Activated CD4-positive, alpha-beta T cell treated with anti-CD3 and anti-CD28 coated beads, Interleukin-2, amount 10 ng/mL, durations not matched to agents 7 days and 5 days (primary cell): ENCODE measurements at places on chromosomes 11 and 22. TPM values are rescaled to one million over a fixed set of nuclear protein-coding genes. Genes with fewer than 3 reads are reported as not detected.

XKR3 gene
- total RNA-seq = not detected

DNA sequence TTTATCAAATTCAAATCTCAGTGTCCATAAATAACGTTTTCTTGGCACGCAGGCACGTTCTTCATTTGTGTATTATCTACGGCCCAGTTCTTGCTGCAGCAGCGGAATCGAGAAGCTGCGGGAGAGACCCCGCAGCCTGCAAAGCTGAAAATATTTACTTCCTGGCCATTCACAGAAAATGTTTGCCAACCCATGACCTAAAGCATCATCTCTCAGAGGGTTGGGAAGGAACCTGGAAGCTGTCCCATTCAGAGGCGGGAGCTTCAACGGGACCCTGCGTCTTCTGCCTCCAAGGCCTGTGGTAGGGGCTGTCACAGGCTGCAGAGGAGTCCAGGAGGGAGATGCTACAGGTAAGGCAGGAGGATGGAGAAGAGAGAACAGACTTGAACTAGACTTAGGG is 319.2 kb downstream of the MN1 start:
- H3K4me3 ChIP-seq = no peak overlapping the region
- no peak for DNase-seq
- H3K27me3 ChIP-seq = no peaks in the 10 kb centered on the region
- no peaks in the 10 kb centered on the region for H3K36me3 ChIP-seq

LDHAL6A gene
- not detected for total RNA-seq

DNA sequence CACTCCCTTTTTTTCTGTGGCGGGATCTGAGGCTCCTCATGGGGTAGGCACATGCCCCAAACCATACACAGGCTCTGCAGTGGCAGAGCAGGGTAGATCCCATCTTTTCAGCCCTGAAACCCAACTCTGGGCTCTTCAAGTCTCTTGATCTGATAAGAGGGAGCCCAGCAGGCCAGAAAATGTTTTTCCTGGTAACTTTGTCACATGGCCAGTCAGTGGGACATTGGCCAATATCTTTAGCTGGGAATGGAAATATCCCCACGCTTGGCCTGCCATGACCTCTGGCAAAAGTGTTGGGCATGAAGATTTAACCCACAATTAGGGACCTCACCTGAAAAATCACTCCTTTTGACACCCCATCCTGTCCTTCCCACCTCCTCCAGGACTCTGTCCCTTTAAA is 8.1 kb downstream of the INPP5J start:
- H3K36me3 ChIP-seq = no peaks in the 10 kb centered on the region
- H3K27ac ChIP-seq = no peak overlapping the region

DNA sequence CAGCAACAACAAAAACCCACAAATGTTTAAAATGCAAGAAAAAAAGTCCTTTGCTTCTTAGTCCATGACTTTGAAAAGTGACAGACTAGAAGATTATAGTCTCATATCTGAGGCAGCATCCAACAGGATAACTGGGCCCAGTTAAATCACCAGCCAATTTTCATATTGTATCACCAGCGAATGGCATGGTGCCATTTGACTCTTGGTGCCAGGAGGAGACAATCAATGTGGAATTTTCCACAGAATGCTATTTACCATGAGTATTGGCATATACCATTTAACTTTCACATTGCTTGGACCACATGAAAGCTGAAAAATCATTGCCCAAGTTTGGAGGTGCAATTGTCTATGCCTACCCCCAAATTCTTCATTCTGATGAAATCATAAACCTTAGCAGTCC is 255.5 kb downstream of the TENM4 start:
- DNase-seq = no peak
- H3K27me3 ChIP-seq = peaks cover 5% of the 10 kb centered on the region
- H3K4me1 ChIP-seq = no peaks in the 10 kb centered on the region
- no peaks in the 10 kb centered on the region for H3K36me3 ChIP-seq

GRCh38 chr11:72925656-72926055 is 111.4 kb downstream of the ATG16L2 start:
- H3K4me3 ChIP-seq = no peak overlapping the region
- no peaks in the 10 kb centered on the region for H3K27me3 ChIP-seq
- no peak for DNase-seq
- H3K4me1 ChIP-seq = peaks cover 4% of the 10 kb centered on the region
- H3K27ac ChIP-seq = no peak overlapping the region

DGAT2 gene
- total RNA-seq = 0.99 TPM

DNA sequence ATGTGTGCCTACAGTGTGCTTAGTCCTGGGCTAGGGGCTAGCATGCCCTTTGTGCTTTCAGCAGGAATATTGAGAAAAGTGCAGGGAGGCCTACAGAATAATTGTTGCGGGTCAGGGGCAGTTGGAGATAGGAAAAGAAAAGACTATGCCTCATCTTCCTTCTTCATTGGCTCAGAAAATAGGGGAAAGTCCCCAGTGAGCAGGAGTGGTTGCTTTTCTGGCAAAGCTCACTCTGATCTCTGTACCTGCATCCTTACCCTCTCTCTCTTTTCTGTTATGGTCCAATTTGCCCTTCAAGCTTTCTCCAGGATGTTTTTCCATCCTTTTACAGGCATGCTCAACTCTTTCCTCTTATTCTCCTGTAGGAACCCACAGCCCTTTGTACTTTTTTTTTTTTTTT is 29.5 kb upstream of the RRM1 start:
- no peak overlapping the region for H3K27ac ChIP-seq
- H3K27me3 ChIP-seq = no peaks in the 10 kb centered on the region
- no peak overlapping the region for H3K4me3 ChIP-seq
- DNase-seq = no peak

- no peak overlapping the region for H3K4me3 ChIP-seq
- H3K4me1 ChIP-seq = no peaks in the 10 kb centered on the region
- H3K27ac ChIP-seq = no peak overlapping the region
These were observed 59.3 kb downstream of the TSPAN18 start for GRCh38 chr11:44785856-44786607.

DNA sequence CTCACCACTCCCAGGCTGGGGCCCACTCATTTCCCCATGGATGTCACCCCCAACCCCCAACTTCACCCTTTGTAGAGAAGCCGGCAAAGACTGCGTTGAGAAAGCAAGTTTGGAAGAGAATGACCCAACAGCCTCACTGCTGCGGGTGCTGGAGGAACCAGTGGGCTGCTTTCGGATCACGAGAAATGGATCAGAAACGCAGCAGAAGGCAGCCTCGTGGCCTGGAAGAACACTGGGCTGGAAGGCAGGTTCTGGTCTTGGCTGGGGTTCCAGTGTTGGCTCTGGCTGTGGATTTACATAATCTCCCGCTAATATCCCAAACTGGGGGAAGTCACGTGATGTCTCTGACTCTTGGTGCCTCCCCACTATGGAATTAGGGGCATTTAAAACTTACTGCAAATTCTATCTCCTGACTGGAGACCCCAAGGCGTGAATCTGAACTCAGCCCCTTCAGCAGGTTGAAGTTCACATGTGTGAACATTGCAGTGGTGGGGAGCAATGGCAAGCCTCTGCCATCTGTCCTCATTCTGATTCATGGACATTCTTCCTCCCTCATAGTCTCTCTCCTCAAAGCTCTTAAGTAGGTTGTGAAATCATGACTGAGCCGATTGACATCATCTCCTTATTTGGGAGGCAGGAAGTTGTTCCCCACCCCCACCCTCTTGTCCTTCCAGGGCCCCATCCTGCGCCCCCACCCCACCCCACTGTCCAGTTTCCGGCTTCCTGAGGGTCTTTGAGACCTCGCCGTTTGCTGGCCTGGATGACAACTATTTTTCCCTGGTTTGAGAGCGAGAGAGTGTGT is 37.0 kb upstream of the TIMP3 start:
- peaks cover 9% of the 10 kb centered on the region for H3K27me3 ChIP-seq
- H3K4me1 ChIP-seq = no peaks in the 10 kb centered on the region
- H3K4me3 ChIP-seq = no peak overlapping the region
- H3K36me3 ChIP-seq = no peaks in the 10 kb centered on the region

ART1 gene
- not detected for total RNA-seq

GRCh38 chr11:126720539-126721235 is 279.9 kb downstream of the KIRREL3 start:
- no peaks in the 10 kb centered on the region for H3K4me1 ChIP-seq
- no peaks in the 10 kb centered on the region for H3K27me3 ChIP-seq
- no peak for DNase-seq
- no peak overlapping the region for H3K4me3 ChIP-seq

DNA sequence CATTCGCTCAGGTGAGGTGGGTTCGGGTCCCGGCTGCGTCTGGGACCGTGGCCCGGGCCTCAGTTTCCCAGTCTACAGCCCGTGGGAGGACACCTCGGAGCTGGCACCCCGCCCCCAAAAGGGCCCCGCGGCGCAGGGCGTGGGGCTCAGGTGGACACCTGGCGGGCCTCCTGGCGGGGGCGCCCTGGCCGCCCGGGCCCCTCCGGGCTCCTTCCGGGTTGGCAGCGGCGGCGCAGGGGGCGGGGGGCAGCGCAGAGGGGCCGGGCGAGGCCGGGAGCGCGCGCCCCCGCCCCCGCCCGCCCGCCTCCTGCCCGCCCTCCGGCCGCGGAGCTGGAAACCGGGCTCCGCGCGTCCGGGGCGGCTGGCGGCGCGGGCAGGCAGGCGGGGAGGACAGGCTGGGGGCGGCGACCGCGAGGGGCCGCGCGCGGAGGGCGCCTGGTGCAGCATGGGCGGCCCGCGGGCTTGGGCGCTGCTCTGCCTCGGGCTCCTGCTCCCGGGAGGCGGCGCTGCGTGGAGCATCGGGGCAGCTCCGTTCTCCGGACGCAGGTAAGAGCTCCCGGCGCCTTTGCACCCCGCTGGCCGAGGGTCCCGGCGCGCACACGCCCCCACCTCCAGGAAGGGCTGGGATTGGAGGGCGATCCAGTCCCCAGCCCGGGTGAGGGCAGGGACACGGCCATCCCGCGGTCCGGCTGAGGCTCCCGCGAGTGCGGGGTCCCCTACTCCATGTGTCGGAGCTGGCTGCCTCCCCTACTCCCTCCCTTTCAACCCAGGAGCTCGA is at the start of gene EMID1:
Gene EMID1, plus strand, starts transcription at position 303 of the 778 bp plus-strand sequence. Its CDS starts 143 bp downstream, at position 446.
- H3K27me3 ChIP-seq = peaks cover 42% of the 10 kb centered on the region
- peaks cover 31% of the 10 kb centered on the region for H3K4me1 ChIP-seq
- H3K36me3 ChIP-seq = no peaks in the 10 kb centered on the region
- no peak within 1 kb of the TSS for H3K27ac ChIP-seq
- H3K4me3 ChIP-seq = no peak within 1 kb of the TSS

INSC gene
- not detected for total RNA-seq

DNA sequence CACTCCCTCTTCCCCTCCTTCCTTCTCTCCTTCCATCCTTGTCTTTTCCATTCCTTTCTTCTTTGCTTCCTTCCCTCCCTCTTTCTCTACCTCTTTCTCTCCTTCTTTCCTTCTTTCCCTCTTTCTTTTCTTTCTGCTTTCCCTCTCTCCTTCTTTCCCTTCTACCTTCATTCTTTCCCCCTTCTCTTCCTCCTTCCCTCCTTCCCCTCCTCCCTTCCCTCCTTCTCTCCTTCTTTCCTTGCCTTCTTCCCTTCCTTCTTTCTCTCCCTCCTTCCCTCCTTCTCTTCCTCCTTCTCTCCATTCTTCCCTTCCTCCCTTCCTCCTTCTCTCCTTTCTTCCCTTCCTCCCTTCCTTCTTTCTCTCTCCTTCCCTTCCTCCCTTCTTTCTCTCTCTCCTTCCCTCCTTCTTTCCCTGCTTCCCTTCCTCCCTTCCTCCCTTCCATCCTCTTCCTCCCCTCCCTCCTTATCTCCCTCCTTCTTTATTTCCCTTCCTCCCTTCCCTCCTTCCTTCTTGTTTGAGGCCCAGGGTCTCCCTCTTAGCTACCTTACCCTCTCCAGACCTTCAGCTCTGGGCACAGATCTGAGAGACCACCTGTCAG is 77.0 kb downstream of the BUD13 start:
- no peak overlapping the region for H3K4me3 ChIP-seq
- no peaks in the 10 kb centered on the region for H3K27me3 ChIP-seq
- peaks cover 3% of the 10 kb centered on the region for H3K4me1 ChIP-seq
- H3K27ac ChIP-seq = no peak overlapping the region

PARVB gene
- total RNA-seq = 19.2 TPM

GRCh38 chr11:35016916-35017315 is 100.5 kb downstream of the PDHX start:
- peaks cover 10% of the 10 kb centered on the region for H3K27me3 ChIP-seq
- no peak for DNase-seq
- H3K4me3 ChIP-seq = no peak overlapping the region
- peaks cover 23% of the 10 kb centered on the region for H3K4me1 ChIP-seq
- no peak overlapping the region for H3K27ac ChIP-seq
- H3K36me3 ChIP-seq = peaks cover 8% of the 10 kb centered on the region

DNA sequence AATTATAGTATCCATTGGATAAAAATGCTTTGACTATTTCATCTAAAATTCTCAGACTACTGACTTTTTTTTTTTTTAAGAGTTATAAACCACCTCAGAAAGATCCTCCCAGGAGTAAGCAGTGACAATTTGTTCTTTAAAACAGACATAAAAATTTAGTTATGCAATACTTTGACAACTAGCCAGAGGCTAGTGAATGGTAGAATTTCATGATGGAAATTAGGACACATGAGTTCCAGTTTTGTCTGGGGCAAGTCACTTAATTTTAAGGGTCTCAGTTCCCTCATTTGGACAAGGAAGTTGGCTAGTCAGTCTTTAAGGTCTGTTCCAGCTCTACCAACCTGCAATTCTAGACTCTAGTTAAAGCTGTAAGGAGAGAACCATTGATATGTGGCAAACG is 2.9 kb downstream of the IL18 start:
- no peak overlapping the region for H3K4me3 ChIP-seq
- H3K27me3 ChIP-seq = peaks cover 27% of the 10 kb centered on the region
- no peak overlapping the region for H3K27ac ChIP-seq
- H3K36me3 ChIP-seq = peaks cover 2% of the 10 kb centered on the region
- H3K4me1 ChIP-seq = peaks cover 8% of the 10 kb centered on the region
- no peak for DNase-seq

CD3E gene
- total RNA-seq = 680 TPM
